ENCODE measurements at places on chromosomes 7 and 10.

- DNase-seq: no peak
These were observed 64.2 kb upstream of the MEOX2 start for GRCh38 chr7:15750727-15751126.

DNA sequence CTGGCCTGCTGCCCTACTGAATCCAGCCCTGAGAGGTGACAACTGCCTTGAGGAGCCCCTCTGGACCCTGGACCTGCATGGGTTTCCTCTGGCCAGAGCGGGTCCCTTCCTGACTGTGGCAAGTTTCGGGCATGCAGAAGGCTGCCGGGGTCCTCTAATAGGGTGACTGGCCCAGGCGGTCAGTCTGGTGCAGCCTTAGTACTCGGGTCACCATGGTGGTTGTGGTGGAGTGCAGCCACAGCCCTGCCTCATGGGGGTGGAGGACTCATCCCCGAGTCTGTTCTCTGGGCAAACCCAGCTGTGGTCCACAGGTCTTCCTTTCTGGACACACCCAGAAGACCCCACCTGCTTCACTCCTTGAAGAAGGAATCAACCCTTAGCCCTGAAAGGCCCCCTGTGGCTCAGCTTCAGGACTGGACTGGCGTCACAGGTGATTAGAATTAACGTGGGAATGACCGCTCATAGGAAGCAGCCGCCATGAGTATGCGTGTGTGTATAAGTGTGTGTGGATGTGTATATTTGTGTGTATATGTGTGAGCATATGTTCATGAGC, 28.7 kb downstream of the RAMP3 start:
- DNase-seq: no peak

DNA sequence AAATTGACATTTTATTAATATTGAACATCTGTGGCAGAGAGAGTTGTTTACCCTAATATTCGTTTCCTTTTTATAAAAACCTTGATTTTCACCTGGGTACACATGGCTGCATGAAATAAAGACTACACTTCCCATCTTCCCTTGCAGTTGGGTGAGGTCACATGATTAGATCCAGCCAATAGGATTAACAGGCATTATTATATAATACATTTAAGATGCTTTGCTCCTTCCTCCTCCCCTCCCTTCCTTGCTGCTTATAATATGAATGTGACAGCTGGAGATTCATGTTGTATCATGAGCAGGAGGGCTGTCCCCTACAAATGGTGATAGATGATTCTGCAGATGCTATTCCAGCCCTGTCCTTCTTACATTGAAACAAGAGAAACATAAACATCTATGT, 146.6 kb downstream of the SH2D4B start:
- DNase-seq: no peak

- DNase-seq: peak; percentile 74
These were observed 505 bp downstream of the HNRNPA2B1 start for GRCh38 chr7:26200038-26200443.

GRCh38 chr7:29179115-29179514, 15.5 kb upstream of the CHN2 start:
- DNase-seq: no peak

- no peak for DNase-seq
These were observed 100.3 kb downstream of the PLPP4 start for GRCh38 chr10:120557311-120557710.

DNA sequence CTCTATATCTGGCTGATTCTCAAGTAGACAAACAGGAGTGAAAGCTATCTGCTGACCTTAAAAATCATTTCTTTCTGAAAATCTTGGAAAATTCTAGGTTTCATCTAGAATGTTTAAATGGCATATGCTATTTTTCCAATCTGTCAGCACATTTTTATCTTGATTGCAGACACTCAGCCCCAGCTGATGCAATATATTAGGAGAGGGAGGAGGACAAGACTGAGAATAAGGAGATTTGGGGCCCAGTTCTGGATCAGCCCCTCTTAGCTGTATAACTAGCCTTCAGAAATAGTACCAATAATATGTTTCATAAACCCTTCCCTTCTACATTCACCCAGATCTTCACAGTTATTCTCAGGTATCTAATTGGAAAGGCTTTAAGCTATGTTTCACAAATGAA, 131.2 kb downstream of the HDAC9 start:
- no peak for DNase-seq

- no peak for DNase-seq
These were observed 85.0 kb upstream of the FAM180A start for GRCh38 chr7:135833642-135834041.

Data from T-cell (primary cell).